ENCODE measurements at places on chromosomes 5 and 9.

GRCh38 chr5:35066260-35066795, 18.6 kb upstream of the AGXT2 start:
- DNase-seq = no peak

DNA sequence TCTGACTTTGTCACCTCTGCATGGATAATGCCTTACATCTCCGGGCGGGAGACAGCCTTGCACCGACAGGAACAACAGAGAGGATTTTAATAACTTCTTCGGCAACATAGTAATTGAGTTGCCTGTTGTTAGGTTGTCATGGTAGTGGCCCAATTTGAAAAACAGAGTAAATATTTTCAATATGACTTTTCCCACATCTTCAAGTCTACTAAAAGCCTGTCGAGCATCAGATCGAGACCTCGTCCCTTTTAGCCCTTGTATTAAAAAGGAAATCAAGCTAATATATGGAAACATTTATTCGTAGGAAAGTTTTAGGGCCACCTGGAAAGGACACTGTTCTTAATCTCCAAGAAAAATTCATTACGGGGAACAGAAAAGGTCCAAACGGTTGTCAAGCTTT, 70.8 kb upstream of the FCN2 start:
- no peak for DNase-seq

- no peak for DNase-seq
These were observed 427.1 kb downstream of the PRELID2 start for GRCh38 chr5:145408048-145408341.

DNA sequence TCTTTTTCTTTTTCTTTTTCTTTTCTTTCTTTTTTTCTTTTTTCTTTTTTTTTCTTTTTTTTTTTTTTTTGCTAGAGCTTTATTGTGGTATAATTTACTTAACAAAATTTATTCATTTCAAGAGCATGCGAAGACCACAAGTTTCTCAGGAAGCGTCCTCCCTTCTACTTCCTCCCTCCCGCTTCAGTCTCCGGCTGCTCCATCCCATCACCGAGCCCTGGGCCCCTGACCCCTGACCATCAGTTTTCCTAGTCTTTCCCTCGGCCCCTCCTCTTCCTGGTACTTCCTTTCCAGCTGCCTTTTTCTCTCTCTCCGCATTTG, 34.7 kb downstream of the C9orf152 start:
- DNase-seq = no peak

- DNase-seq = no peak
These were observed 175.8 kb upstream of the PLCXD3 start for GRCh38 chr5:41686191-41686590.

DNA sequence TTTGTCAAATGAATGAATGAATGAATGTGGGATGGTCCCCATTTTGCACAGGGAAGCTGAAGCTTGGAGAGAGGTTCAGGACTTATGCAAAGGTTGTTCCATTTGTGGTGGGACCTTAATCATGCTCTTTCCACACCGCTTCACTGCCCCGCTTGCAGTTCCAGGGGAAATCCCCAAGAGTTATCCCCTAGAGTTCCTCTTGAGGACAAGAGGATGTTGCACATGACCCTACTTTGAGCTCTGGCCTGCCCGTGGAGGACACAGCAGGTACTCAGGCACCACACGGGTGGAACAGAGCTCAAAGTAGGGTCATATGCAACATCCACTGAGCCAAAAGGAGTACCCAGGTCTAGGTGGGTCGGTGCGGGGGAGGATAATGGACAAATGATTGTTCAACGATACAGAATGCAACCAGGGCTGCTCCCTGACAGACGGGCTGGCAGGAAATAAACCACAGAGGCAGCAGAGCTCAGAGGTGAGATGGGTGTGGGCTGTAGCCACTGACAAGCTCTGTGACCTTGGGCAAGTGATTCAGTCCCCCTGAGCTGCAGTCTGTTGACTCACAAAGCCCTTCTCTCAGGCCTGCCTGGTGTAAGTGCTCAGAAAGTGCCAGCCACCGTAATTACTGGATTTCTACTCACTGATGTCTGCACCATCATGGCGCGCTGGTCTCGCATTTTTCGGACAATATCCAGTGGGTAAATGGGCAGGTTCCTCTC, 60.3 kb upstream of the EPB41L4B start:
- DNase-seq = no peak

GRCh38 chr5:173328844-173329490, 753 bp upstream of the STC2 start:
- no peak for DNase-seq

GRCh38 chr9:8189881-8190280, 390.3 kb upstream of the DMAC1 start:
- no peak for DNase-seq
